ENCODE measurements at places on chromosomes 1 and 21. TPM values are rescaled to one million over a fixed set of nuclear protein-coding genes. Genes with fewer than 3 reads are reported as not detected.
A peak's percentile ranks its signal among the peaks of the same experiment; 100 is the strongest.

The CFAP107 gene
- not detected for total RNA-seq

- DNase-seq = peak; percentile 48
Measured at GRCh38 chr1:61742620-61743430, 545 bp downstream of the PATJ start.

DNA sequence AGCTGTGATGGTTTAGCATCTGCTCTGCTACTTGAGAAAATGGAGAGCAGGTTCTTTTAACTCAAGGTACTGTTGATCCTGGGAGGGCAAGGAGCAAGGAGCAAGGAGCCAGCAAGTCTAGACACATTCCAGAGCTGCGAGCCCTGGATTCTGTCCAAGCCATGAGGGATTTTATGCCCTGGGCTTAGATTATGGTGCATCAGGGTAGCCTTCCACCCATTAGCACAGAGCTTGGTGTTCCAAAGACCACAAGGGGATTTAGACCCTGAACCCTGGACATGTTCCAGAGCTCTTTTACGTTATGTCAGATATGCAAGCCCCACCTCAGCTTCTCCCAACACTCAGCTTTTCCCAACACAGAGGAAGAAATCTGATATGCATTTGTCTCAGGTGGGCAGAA, 2.0 kb upstream of the OR14I1 start:
- no peak for DNase-seq

DNA sequence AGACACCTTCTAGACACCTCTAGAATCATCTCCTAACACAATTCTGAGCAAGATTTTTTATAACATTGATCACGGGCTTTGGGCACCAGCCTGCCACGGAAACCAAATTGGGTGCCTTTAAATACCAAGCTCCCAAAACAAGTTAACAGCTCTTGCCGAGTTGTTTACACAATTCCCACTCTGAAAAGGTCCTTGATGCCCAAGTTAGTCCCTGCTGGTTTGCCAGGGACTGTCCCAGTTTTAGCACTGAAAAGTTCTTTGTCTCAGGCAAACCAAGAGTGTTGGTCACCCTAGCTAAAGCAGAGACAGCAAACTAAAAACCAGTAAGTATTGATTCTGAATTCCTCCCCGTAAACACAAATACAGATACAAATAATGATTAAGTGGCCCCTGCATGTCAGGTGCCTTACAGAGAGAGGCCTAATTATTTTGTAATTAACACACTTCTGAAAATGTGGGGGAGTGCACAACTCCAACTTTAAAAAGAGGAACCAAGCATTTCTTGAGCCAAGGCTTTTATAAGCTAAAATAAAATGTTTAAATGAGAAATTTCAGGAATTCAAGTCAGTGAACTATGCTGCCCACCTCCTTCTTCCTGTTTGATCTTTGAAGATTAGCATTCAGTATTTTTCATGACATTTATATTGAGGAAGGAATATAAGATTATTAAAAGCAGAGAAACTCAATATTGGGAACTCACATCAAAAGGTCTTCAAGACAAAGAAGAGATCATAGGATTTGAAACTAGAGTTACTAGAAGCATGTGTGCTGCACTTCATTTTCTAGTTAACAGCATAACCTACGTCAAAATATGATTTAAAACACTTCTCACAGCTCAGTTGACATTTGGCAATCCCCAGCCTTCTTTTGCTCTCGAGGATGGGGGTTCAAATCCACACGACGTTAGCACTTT, 9.0 kb upstream of the UBE2U start:
- no peak for DNase-seq

The FAM3B gene
- not detected for total RNA-seq

Measured in SJSA1 (cell line).